ENCODE measurements at places on chromosomes 5 and 9.

DNA sequence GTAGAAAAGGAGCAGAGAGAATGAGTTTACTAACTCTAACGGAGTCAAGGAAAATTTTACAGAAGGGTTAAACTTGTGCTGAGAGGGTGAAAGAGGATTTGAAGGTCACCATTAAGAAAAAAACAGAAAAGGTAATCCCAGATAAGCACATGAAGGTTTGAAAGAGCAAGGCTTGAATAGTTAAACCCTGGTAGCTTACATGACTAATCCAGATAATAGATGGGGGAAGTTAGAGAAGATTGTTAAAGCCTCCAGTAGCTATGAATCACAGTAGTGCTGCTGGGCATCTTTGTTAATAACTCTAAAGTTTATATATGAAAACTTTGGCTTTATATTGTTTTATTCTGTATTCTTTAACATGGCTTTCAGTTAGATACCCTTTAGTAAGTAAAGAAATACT is 354.5 kb upstream of the FTMT start:
- no peak for DNase-seq

DNA sequence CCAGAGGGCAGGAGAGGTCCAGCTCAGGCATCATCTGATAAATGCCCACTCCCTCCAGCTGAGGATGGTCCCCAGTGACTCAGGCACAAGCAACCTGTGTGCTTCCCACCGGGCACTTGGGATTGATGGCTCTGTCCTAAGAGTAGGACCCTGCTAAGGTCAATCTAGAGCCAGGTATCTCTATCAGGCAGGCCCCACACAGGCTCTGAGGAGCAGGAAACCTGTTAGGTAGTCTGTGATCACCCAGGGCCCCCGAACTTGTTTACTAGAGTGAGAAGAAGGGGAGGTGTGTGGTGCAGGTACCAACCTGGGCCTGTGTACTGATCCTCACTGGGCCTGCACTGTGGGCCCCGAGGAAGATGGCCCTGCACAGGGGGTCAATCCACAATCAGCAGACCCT is 119.6 kb upstream of the FSTL4 start:
- DNase-seq, result no peak

- no peak for DNase-seq
These were observed 271.6 kb upstream of the MAP3K1 start for GRCh38 chr5:56543441-56544388.

DNA sequence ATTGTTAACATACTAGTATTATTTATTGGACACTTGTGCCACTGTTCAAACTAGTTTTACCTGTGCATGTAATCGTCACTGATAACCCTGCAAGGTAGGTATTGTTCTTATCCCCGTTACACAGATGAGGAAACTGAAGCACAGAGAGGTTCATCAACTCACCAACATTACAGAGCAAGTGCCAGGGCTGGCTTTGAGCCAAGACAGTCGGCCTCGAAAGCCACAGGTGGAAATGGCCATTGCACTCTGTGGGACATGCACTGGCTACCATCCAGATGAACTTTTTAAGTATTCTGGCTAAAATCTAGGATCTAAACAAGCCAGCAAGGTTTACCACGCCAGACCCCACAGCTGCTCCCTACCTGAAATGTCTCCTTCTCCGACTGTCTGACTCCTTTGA is 57.9 kb downstream of the TEX10 start:
- no peak for DNase-seq

DNA sequence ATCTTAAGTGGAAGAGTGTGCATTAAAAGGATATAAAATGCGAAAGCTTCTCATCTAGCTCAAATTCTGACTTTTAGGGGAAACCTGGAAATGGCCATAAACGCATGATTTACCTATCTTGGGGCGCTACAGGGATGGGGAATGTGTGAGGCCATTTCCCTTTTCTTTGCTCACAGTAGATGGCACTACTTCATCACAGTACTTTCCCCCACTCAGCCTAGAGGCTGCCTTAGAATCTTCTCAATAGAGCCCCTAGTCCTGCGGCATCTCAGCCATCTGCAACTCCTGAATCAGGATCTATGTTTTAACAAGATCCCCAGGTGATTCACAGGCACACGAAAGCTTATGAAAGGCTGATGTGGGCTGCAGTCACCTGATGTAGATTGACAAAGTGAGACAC is 110.8 kb downstream of the LHFPL2 start:
- no peak for DNase-seq

- no peak for DNase-seq
These were observed 54.8 kb downstream of the IQGAP2 start for GRCh38 chr5:76457674-76458485.

- no peak for DNase-seq
These were observed 8.2 kb downstream of the ACSL6 start for GRCh38 chr5:132003170-132003744.

DNA sequence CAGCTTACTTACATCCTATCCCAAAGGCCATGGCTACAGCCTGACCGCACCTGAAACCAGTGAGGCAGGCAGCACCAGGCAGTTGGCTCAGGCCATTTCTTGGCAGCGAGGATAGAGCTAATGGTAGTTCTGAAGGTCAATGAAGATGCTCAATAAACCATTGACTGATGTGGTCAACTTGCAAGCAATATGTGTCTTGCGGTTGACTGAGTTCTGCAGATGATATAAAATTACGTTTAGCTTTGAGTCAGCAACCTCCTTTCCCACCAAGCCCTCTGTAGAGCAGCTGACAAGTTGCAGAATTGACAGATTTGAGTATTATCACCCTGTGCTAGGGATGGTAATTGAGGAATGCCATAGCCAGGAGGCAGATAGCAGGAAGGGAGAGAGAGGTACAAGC is 189.0 kb upstream of the PUM3 start:
- no peak for DNase-seq

DNA sequence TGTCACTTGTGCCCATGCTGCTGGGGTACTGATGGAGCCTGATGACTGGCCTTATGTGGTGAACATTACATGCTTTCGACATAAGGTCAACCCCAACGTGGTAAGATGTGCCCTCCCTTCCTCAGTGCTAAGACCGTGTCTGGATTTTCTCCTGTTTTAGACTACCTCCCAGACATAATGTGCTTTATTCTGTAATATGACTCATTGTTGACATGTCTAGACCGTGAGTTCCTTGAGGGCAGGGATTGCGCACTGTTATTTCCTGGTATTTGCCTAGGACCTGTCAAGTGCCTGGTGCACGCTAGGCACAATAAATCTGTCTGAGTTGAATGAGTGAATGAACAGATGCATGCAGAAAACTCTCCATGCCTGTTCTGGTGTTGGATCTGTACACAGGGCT is 346.0 kb downstream of the KDM4C start:
- DNase-seq, result no peak

DNA sequence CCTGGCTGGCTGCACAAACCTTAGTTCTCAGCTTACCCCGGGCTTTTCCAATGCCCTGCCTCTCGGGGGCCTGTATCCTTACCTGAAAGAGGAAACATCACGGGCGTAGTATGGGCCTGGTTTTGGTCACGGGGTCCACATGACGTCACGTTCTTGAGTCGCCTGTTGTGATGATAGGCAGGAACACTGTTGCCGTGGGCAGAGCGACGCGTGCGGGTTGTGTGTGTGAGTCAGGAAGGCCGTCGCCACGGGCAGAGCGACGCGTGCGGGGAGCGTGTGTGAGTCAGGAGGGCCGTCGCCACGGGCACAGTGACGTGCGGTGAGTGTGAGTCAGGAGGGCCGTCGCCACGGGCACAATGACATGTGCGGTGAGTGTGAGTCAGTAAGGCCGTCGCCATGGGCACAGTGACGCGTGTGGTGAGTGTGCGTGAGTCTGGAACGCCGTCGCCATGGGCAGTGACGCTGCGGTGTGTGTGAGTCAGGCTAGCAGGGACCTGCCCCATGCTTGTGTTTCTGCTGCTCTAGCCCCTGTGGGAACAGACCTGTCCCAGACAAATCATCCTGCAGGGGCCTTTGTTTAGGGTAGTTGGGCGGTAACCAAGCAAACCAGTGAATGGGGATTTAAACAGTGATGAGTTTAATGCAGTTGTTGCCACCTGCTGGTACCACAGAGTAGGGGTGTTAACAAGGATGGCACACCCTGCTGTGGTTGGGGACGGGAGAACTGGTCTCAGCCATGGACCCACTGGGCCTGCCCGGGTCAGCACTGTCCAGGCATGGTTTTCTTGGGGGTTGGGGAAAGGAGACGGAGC is 19.8 kb downstream of the TRIP13 start:
- peak; percentile 76 for DNase-seq

DNA sequence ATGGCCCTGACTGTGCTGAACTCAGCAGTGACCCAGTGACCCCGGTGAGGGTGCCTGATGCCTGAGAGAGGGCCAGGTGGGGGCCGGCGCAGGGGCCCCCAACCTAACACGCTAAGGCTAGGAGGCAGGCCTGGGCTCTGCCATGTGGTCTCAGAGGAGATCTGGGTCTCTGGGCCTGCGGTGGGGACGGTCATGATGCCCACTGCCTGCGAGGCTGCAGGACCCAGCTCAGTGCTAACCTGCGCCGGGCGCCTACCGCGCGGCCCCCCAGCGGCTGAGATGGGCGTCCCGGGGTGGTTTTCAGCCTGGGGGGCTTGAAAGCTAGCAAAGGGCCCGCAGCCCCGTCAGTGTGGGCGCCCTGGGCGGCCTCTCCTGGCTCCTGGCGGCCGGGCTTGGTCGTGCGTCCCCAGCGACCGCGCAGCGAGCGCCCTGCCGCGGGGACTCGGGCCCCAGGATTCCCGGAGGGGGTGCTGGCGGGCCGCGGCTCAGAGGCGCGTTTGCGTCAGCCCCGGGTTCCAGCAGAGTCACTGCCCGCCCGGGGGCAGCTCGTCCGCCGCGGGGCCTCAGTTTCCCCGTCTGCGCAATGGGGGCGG is 2.5 kb downstream of the EGFL7 start:
- no peak for DNase-seq

- DNase-seq, result no peak
These were observed 30.5 kb downstream of the TGFBR1 start for GRCh38 chr9:99135456-99135855.

GRCh38 chr9:130417602-130418001 is 27.2 kb upstream of the ASS1 start:
- no peak for DNase-seq

GRCh38 chr9:761176-761792 is 80.2 kb upstream of the DMRT1 start:
- no peak for DNase-seq

DNA sequence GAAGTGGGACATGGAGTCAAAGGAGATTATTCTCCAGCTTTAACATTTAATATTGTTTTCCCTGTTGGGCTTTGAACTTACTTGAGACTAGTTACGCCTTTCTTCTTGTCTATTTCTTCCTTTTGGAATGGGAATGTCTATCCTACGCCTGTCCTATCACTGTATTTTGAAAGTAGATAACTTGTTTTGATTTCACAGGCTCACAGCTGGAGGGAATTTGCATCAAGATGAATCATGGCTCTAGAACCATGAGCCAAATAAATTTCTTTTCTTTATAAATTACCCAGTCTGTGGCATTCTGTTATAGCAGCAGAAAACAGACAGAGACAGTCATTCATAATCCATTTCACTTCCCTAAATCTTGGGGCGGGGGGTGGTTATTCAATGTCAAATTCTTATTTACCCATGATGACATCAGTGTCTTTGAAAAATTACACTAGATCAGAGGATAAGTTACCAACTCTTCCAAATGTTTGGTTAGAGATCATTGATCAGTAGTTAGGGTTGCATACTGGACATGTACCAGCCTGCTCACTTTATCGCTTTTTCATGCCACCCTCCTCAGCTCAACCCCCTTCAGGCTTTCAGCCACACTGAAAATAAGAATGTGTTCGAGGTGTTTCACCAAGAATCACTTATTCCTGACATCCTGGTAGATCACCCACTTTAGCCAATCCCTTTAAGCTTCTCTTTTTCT is 419.6 kb upstream of the PIK3R1 start:
- DNase-seq, result no peak

DNA sequence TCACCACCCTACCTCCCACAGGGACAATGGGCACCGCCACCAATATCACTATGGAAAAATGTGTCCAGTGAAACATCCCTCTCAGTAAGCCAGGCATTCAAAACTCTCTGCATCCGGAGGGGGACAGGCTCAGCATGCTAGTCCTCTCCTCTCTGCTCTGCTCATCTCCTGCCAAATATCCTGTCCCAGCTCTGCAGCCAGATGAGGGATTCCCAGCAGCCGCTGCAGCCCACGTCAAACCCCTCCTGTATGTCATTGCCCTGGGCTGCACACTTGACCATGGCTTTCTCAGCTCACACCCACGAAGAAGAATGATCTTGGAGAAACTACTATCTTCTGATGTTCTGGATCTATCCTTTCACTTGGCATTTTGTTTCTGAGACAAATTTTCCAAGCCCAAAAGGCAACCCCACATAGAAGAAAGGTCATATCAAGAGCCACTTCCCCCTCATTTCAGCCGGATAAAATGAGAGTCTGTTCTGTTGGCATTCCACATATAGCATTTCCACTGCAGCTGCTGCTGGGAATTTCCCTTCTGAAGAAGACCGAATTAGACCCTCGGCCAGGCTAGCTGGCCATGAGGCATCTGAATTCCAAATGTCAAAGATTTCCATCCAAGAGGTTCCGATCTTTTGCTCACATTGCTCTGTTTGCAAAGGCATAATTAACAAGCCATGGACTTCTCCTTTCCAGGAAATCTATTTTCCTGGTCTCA is 338.0 kb downstream of the ACTL7B start:
- DNase-seq, result no peak

DNA sequence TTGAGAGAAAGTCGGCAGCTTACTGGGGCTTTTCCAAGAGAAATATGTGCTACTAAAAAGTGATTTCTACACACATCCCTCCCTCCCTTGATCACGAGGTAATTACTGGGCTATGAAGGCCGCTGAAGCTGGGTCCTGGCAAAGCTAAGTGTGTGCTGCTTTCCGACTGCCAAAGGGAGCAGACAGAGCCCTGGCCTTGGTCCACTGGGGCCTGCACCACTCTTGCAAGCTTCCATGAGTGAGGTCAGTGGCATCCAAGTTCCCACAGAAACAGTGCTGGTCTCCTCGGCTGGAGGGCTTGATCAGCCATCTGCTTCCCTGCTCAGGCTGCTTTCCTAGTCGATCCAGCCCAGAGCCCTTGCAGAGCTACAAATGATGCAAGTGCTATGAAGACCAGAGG is 154.8 kb upstream of the LHFPL2 start:
- no peak for DNase-seq

DNA sequence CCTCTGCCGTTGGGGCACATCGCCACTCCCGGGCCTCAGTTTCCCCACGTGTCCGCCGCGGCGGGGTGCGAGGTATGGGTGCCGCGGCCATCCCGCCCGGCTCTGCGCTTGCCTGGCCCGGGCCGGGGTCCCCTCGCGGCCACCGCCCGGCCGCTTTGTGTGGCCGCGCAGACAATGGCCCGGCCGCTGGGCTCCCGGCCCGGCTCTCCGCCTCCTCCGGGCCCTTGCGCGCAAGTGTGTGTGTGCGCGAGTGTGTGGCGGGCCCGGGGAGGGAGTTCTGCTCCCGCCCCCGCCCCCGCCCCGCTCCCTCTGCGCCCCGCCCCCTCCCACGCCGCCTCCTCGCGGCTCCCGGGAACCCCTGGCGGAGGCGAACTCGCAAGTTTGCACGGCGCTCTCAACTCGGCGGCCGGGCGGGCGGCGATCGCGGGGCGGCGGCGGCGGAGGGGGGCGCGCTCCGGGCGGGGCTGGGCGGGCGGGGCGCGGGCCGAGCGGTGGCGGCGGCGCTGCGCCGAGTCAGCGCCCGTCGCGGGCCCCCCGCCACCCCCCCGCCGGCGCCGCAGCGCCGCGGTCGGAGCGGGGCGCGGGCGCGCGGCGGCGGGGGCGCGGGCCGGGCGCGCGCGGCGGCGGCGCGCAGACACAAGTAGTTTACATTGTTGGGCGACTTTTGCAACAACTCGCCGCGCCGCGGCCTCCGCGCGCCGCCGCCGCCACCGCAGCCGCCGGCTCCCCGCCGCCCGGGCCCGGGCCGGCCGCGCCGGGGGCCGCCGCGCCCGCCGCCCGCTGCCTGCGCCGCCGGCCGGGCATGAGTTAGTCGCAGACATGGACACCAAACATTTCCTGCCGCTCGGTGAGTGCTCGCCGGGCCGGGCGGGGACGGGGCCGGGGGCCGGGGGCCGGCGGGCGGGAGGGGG is at the start of gene RXRA:
RXRA (plus strand) TSS at position 643 of the 911 bp plus-strand sequence; CDS start at position 820, 177 bp downstream.
- DNase-seq, result peak; percentile 37

Measured in activated T-helper 1 cell treated with anti-CD3 and anti-CD28 coated beads, Interleukin-2, amount 50 U/mL, for 16 hours (primary cell).